HT1080 (cell line): ENCODE measurements at places on chromosomes 4 and X.
A peak's percentile ranks its signal among the peaks of the same experiment; 100 is the strongest.

DNA sequence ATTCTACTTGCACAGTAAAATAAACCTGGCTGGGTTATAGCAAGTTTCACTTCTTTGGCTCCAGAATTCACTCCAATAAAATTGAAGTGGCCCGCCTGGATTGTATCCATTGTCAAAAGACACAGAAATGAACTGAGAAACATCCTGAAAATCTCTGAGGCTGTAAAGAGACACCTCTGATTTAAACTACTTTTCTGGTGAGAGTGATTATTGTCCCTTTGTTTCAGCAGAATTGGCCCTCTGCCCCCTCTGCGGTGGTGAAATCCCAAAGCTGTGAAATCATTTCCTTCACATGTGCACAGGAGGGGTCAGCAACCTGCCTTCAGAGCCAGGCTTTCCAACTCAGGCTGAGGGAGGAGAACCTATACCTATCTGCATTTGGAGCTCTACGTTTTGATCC, 23.0 kb downstream of the GAB3 start:
- peak; percentile 85 for DNase-seq

DNA sequence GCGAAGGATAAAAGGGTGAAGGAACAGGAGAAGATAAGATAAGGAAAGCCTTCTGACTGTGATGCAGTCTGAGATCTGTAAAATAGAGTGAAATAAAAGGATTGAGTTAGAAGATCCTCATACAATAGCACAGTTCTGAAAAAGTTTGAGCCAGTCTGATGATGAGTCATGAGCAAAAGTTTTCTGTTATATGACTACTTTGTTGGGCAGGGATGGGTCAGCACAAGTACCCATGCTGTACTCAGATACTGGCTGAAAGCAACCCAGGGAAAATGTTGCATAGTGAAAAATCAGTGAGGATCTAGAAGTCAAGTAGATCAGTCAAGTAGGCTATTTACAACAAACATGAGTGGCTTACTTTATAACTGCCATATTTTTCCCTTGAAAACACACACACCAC, 253.5 kb downstream of the PCDH10 start:
- DNase-seq = peak; percentile 64

DNA sequence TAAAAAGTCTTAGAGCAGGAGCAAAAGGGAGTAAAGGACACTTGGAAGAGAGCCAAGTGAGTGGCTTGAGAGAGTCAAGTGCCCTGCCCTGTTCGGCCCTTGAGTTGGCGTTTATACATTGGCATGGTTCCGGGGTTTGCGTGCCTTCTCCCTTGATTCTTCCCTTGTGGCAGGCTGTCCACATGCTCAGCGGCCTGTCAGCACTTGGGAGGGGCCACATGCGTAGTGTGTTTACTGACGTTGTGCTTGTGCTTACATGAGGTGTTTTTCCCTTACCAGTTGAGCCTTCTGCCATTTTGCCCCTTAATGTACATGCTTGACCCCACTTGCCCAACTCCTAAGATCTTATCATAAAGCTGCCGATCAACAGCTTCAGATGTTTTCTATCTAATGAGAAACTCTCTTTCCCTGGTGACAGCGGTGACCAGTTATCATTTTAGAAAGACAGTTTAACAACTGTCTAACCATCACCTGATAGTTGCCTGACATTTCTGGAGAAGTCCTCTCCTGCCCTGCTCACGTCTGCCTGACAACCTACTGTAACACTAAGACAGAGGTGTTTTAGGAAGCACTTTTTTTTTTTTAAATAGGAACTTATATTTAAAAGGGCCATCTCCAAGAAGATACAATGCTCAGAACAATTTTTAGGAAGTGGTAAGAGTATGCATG, 49.5 kb upstream of the GC start:
- DNase-seq = no peak

GRCh38 chrX:66408507-66408906, 230.4 kb downstream of the EDA2R start:
- no peak for DNase-seq

DNA sequence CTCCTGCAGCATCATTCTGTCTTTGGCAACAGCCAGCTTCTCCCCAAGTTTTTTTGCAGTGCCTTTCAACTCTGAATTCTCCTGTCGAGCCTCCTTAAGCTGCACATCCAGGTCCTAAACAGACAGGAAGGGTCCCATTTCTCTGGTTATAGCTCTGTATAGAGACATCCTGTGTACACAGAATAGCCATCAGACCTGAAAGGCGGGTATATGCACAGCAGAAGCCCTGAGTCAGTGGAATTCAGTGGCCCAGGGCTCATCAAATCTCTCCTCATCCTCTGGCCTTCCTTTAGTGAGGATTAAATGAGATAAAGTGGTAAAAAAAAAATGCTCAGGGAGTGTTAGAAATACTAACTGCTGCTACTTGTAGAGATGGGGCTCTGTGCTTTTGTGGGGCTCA, 73.8 kb downstream of the FAM184B start:
- no peak for DNase-seq

DNA sequence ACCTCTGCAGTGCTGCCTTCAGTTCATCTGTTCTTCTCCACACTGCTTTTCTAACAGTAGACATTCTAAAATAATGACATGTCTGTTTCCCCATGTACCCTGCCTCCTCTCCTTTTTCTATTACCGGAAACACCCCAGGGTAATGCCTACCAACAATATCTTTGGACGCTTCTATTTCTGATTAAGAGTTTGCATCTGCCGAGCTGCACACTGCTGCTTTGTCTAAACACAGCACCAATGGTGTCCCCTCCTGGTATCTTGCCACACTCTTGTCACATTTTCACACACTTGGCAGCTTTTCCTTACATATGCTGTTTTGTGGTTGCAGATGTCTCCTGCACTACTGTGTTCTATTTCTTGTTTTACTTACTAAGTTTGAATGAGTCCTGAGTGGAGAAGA, 288.8 kb downstream of the GRIA2 start:
- DNase-seq = no peak

- no peak for DNase-seq
These were observed 77.7 kb downstream of the DDX60 start for GRCh38 chr4:168240821-168241220.

- peak; percentile 3 for DNase-seq
These were observed 157.7 kb downstream of the SPANXN1 start for GRCh38 chrX:145405012-145405411.

- no peak for DNase-seq
These were observed 111.4 kb upstream of the EOLA2 start for GRCh38 chrX:150049647-150050046.

- DNase-seq = no peak
These were observed 100.1 kb upstream of the KLF3 start for GRCh38 chr4:38563707-38564495.

- peak; percentile 68 for DNase-seq
These were observed 170.9 kb downstream of the IL15 start for GRCh38 chr4:141807103-141807891.

DNA sequence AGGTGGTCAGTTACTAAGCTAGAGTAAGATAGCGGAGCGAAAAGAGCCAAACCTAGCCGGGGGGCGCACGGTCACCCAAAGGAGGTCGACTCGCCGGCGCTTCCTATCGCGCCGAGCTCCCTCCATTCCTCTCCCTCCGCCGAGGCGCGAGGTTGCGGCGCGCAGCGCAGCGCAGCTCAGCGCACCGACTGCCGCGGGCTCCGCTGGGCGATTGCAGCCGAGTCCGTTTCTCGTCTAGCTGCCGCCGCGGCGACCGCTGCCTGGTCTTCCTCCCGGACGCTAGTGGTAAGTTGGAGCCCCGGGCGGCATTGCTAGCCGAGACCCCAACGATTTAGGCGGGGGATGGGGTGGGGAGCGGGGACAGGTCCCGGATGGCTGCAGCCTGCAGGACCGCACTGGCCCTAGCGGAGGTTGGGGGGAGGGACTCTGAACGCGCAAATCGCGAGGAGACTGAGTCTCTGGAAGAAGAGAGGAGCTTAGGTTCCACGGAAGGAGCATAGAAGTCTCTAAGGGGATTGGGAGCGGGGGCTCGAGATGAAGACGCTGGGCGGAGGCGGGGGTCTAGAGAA, 573 bp downstream of the HTR2C start:
- no peak for DNase-seq

DNA sequence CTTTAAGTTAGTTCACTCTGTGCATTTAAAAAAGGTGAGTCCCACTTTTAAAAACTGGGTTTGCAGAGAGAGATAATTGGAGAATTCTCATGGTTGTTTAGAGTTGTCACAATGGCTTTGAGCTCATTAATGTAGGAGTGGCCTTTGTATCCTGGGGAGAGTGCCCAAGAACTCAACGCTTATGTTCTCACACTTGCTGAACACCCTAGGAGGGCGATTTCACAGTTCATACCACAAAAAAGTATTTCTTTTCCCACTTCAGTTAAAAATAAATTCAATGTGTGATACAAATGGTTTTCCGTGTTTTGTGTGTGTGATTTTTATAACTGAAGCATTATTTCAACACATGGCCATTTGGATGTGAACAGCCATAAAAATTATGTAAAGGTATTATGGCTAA, 8.4 kb downstream of the EMCN start:
- DNase-seq = no peak

DNA sequence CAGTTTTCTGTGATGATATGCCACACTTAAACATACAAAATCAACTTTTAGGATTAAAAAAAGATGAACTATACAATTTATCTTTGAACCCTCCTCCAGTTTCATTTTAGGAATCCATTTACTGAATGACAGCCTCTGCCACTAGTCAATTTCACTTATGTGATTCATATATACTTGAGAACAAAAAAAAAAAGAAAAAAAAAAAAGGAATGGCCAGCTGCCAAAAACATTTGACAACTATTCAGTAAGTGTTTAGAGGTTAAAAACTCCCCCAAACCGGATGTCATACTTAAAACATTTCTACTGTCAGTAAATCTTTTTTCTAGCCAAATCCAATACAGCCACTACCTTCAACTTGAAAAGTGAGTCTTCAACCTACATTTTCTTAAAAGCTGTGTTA, 266.7 kb upstream of the MAGEB2 start:
- peak; percentile 48 for DNase-seq

DNA sequence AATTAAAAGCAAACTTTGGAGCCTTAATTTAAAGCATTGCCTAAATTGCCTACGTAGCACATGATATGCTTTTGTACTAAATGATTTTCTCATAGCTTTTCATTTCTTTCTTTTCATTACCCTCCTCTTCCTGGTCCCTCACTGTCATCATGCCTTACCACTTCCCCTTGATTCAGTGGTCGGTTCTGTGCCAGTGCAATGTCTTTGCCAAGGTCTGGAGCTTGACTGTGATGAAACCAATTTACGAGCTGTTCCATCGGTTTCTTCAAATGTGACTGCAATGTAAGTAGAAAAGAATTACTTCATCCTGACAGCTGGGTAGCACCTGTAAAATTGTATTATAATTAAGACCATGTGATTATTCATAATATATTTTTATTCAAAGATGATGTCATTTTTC, 72.5 kb downstream of the C4orf46 start:
- no peak for DNase-seq

GRCh38 chr4:3026540-3026939, 47.8 kb downstream of the HTT-AS start:
- no peak for DNase-seq

DNA sequence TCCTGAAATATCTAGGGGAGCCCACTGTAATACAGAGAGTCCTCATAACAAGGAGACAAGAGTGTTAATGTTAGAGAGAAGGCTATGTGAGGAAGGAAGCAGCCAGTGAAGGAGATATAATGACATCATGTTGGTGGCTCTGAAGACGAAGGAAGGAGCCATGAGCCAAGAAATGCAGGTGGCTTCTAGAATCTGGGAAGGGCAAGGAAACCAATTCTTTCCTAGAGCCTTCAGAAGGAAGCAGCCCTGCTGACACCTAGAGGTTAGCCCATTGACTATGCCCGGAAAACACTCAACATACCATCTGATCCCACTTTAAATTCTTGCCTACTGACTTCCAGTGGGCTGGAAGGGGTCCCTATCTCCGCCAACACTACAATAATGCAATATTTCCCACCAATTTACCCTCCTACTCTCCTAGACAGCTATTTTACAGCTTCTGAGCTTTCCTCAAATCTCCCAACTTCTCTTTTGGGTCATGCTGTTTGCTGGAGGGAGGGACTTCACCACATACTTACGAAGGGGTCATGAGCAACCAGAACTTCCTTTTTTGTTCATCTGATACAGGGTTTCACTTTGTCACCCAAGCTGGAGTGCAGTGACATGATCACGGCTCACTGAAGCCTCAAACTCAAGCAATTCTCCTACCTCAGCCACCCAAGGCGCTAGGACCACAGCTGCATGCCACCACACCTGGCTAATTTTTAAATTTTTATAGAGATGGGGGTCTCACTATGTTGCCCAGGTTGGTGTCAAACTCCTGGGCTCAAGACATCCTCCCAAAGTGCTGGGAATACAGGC, 25.2 kb upstream of the G3BP2 start:
- no peak for DNase-seq

GRCh38 chr4:16199093-16199492, 27.2 kb downstream of the TAPT1 start:
- no peak for DNase-seq

- no peak for DNase-seq
These were observed 31.0 kb downstream of the ARFIP1 start for GRCh38 chr4:152810715-152811287.

DNA sequence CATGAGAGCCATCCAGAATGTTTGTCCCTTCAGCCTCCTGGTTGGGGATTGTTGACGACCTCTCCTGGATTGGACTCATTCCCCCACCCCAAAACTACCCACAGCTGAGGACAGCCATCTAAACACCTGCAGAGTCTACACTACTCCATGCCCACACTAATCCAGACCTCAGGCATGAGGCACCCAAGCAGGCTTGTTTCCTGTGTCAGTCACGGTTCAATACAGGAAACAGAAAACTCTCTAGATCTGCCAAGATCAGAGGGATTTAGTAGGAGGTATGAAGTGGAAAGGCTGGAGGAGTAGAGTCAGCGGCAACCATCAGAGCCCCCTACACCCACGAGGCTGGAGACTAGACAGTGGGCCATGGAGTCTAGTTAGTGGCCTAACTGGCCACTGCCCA, 37.7 kb downstream of the HAND2 start:
- DNase-seq = no peak

- DNase-seq = peak; percentile 13
These were observed 6.5 kb downstream of the FATE1 start for GRCh38 chrX:151722241-151722846.

DNA sequence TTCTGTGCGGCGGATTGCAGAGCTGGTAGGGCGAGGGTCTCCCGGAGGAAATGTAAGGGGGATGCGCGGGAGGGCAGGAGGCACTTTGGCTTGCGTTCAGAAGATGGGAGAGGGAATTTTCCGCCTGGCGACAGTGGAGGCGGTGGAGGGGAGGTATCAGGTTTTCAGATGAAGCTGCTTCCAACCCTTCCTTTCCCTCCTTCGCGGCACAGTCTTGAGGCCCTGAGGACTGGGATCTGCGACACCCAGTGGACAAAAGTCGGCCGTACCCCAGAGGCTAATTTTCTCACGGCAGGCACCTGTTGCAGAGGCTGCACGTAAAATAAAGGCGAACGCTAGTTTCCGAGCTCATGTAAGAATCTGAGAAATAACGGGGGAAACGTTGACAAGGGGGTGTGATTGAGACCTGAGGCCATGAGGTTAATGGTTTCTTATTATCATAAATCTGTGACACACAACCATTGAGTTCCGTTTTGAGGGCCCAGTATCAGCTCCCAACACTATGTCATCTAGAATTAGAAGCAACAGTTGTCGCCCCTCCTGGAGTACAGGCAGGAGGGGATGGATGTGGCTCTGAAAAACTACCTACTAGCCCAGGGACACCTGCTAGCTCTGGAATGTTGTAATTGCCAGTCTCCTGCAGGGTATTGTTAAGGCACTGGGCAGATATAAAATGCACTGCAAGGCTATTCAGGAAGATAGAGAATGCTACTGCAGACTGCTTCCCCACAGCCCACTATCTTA, 1.1 kb downstream of the ZCCHC18 start:
- peak; percentile 61 for DNase-seq
